ENCODE measurements at places on chromosomes 5 and 9.

DNA sequence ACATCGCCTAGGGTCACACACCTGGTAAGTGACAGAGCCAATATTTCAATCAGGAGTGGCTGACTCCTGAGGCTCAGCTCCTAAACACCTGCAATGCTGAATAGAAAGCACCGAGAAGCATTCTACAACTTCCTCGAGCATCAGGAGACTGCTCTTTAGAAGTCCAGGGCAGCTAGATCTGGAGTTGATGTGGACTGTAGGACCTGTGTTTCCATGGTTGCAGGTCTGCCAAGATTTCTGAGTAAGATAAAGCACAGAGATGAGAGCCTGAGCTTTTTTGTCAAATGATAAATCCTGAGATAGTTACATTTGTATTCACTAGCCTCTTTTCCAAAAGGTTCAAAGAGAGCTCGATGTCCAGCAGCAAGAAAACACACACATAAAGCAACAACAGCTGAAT lies 43.8 kb downstream of the YIPF5 start:
- DNase-seq = no peak

GRCh38 chr9:97510797-97511654 lies 9.6 kb downstream of the TMOD1 start:
- peak; percentile 82 for DNase-seq

DNA sequence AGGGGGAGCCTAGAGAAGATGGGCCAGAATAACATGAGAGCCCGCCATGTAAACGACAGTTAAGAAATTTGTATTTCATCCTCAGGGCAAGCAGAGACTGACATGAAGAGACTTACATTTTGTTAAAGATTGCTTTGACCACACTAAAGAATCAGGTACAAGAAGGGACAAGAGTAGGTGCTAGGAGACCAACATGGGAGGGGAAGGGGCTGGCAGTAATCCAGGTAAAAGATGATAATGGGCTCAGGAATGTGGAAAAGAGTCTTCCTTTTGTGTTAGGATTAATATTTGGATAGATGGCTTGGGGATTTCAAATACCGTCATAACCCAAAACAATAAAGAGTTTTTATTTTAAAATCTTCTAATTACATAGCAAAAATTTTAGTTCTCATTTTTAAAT lies 137.3 kb downstream of the ZNF462 start:
- DNase-seq = no peak

DNA sequence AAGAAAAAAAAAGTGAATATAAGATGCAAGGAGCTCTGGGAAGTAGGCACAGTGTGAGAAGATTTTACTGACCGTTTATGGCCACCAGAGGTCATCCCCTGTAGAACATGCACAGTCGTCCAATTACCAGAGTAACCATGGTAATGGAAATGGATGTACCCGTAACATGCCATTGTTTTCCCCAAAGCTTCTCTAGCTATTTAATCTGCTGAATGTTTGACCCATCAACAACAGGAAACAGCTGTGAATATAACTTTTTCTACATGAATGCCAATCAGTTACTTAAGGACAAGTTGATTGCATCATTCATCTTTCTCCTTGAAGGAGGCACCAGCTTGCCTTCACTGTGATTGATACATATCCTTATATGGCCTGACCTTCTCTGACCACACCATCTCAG lies 1967.0 kb upstream of the CDH9 start:
- no peak for DNase-seq

DNA sequence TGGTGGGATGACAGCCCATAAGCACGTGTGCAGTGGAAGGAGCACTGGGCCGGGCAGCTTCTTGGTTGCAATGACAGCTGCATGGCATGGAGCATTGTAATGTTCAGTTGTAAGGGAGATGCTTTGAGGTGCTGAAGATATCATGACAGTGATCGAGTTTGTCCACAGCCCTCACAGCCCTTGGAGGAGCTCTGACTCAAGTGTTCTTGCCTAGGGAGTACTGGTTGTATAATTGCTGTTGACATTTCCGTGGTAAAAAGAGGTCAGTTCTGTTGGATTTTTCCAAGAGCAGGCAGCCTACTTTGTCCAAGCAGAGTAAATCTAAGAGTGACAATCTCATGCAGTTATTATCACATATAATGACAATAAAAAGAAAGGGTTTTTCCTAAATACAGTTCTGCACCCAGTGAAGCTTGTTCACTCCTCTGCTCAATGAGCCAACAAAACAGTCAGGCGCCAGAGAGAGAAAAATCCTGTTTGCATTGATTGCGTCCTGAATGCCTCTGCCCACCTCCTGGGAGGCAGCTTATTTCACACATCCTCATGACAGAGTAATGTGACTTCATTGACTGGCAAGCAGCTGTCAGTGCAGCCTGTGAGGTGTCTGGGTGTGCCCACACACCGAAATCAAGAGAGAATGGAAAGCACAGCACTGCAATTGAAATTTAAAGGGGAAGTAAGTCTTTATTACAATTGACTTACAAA lies 248.0 kb downstream of the NTRK2 start:
- no peak for DNase-seq

DNA sequence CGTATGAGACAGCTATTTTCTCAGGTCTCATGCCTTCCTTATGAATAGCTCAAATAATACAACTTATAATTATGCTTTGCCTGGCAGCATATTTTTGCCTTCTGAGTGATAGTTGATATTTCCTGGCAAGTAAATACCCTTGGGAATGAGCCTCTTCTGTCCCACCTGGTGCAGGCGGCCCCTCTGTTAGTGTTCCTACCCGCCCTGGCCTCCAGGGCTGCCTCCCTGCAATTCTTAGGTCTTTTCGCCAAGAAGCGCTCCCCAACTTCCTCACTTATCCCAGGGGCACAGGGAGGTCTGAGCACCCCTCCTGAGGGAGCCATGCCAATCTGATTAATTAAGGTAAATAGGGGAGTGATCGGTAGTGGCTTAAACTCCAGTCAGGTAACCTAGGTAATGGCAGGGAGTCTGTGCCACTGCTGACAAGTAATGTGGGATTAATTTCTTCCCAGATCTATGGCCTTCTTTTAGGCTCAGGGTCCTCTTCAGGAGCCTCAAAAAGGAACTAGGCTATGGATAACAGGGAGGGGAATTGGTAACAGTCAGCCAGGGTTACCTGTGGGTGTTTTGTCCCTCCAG lies 81.5 kb downstream of the GALNT10 start:
- DNase-seq = no peak

DNA sequence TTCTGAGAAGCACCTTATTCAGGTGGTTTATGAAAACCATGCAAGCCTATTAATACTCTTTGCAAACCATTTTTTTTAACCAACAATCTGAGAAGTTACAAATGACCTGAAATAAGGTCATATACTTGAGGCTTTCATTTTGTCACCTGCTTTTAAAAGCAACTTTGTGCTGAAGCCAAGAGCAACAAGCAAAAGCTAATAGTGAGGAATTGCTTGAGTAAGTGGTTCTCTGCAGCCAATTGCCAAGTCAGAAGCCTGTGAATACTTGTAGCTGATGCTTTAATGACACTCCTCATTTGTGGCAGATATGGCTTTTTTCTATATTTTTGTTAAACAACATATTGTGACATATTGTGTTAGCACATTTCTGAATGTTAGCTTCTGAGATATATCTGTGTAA lies 126.7 kb upstream of the ZNF608 start:
- DNase-seq = no peak
